Right ventricle myocardium superior (tissue), 1 donor: ENCODE measurements at places on chromosomes 3 and 15. TPM values are rescaled to one million over a fixed set of nuclear protein-coding genes. Genes with fewer than 3 reads are reported as not detected.

STRIT1 gene
- not detected for total RNA-seq

CIDEC gene
- total RNA-seq, result 4.0 TPM

WNT7A gene
- not detected for total RNA-seq

ABI3BP gene
- 28.8 TPM for total RNA-seq

SLC6A20 gene
- total RNA-seq, result not detected

AP3B2 gene
- total RNA-seq, result 1.7 TPM

RBMS3 gene
- total RNA-seq, result 25.3 TPM

TMEM207 gene
- not detected for total RNA-seq

SPATA12 gene
- total RNA-seq, result not detected

HCN4 gene
- 16.6 TPM for total RNA-seq

XCR1 gene
- total RNA-seq, result not detected

GRK7 gene
- total RNA-seq, result not detected

ECE2 gene
- not detected for total RNA-seq

INSYN1 gene
- total RNA-seq, result 155 TPM

SPTSSB gene
- total RNA-seq, result not detected

MYH15 gene
- 0.13 TPM for total RNA-seq

GRCh38 chr3:146476094-146476740, 6.9 kb upstream of the PLSCR2 start:
- no peak for DNase-seq

DNA sequence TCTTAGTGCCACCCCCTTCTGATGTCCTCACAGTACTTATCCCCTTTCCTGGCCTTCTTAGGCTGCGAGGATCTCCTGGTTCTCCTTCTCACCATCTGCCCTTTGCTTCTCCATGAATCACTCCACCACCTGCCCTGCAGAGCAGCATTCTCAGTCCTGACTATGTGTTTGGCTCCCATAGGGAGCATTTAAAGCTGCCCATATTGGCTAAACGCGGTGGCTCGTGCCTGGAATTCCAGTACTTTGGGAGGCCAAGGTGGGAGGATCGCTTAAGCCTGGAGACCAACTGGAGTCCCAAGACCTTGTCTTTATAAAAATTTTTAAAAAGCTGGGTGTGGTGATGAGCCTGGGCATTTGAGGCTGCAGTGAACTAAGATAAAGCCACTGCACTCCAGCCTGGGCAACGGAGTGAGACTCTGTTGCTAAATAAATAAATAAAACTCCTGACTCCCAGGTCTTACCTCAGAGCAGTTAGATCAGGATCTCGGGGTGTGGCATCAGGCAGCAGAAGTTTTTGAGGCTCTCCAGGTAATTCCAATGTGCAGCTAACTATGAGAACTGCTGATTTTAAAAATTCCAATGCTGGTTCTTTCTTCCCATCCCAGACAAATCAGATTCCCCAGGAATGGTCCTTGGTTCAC, 36.2 kb upstream of the TLE3 start:
- no peak for DNase-seq

DNA sequence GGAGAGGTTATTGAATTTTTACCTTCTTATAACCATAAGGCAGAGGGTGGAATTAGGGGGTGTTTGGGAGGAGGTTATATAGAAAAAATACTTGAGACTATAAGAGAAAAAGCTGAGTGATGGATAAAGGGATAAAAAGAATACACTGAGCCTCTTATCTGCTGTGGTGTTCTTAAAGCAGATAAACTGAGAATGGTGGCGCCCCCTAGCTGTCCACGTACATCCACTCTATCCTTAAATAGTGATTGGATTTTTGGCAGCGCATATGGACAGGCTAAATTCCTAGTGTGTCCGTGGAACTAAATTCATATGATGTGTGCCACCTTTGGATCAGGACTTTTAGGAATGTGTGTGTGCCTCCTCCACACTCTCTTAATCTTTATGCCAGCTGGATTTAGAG, 121.1 kb downstream of the OXSM start:
- DNase-seq, result no peak

GRCh38 chr3:185807445-185808068, 17.3 kb downstream of the IGF2BP2 start:
- DNase-seq, result no peak

- DNase-seq, result peak; percentile 52
Observed at GRCh38 chr3:192409201-192409837, 318.0 kb downstream of the FGF12 start.

- no peak for DNase-seq
Observed at GRCh38 chr3:21879184-21879886, 128.3 kb upstream of the ZNF385D start.

DNA sequence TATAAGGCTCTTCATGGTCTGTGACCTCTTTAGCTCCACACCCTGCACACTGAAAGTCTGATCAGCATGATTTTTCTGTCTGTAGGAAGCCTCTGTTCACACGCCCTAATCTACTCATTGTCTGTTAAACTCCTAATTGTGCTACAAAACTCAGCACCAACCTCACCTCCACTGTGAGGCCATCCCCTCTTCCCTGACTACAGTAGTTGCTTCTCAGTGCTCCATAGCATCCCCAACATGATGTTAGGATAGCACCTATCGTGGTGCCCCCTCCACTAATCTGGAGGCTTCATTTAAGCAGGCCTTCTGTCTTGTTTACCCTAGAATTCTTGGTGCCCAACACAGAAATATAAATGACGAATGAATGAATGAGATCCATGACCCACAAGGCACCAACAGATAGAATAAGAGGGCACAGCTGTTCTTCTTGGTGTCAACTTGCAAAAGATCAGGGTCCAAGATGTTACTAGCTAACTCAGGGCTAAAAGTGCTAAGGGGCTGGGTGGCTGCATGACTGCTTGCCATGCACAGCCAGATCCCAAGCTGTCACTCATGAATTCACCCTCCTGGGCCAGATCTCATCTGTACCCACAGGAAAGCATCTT, 55.2 kb upstream of the HEG1 start:
- DNase-seq, result no peak

- DNase-seq, result no peak
Observed at GRCh38 chr3:146218880-146219866, 31.7 kb downstream of the PLSCR4 start.

GRCh38 chr15:71334873-71335272, 219.6 kb downstream of the THSD4 start:
- DNase-seq, result no peak

- no peak for DNase-seq
Observed at GRCh38 chr15:59274126-59274970, 67.7 kb downstream of the LDHAL6B start.

- no peak for DNase-seq
Observed at GRCh38 chr15:101481917-101482525, 7.5 kb downstream of the PCSK6 start.

- peak; percentile 72 for DNase-seq
Observed at GRCh38 chr15:71357321-71357732, 242.1 kb downstream of the THSD4 start.

- DNase-seq, result no peak
Observed at GRCh38 chr3:178546079-178546478, 9.8 kb downstream of the KCNMB2 start.

- DNase-seq, result no peak
Observed at GRCh38 chr3:69695933-69696332, 43.3 kb upstream of the MITF start.
